ENCODE measurements at places on chromosomes 11 and 22.

- peak; percentile 58 for DNase-seq
Observed at GRCh38 chr11:75174781-75175370, 24.0 kb downstream of the SLCO2B1 start.

GRCh38 chr11:19955660-19956059, 204.6 kb downstream of the DBX1 start:
- no peak for DNase-seq

DNA sequence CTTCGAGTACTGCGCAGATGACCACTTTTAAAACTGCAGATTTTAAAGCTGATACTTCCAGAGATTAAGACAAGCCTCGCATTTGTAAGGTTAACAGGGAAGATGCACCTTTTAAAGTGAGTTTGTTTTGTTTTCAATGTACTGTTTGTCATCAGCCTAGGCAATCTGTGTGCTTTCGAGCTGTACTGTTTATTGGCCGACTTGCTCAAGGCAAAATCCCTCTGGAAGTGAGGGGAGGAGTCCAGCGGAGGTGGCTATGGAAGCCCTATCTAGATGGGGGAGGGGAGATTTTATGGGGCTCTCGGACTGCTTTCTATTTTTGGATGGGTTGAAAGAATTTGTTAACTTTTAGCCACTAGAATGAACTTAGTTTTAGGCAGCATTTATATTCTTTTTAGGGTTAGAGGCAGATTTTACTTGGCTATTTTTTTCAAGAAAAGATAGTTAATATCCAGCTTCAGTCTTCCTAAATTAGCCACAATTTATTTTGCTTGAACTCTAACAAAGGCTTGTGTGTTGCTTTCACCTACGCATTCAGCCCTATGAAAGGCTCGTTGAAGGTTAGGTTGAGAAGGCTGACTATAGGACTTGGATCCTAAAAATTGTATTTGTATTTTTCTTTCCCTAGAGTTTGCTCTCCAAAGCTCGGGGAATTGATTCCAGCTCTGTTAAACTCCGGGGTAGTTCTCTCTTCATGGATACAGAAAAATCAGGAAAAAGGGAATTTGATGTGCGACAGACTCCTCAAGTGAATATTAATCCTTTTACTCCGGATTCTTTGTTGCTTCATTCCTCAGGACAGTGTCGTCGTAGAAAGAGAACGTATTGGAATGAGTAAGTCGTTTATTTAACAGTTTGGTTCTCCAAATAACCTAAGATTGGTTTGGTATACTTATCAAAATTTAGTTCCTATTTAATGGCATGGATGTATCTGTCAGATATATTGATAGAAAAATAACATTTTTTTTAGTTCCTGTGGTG, 2.1 kb downstream of the WEE1 start:
- peak; percentile 32 for DNase-seq

GRCh38 chr11:48032721-48033120, 52.4 kb downstream of the PTPRJ start:
- no peak for DNase-seq

DNA sequence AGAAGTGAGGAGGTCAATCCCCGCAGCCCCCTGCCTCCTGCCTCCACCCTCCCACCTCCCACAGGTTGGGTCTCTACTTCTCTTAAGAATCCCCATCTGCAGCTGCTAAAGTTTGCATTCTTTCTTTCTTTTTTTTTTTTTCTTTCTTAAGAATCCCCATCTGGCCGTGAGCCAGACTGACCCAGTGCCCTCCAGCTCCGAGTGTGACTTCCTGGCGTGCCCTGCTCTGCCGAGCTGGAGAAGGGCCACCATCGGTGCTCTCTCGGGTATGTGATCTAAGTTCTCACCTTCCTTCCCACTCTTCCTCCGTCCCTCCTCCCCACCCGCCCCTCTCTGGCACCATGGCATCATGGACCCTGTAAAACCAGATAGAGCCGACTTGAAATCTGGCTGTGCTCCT, 66.7 kb upstream of the LMO1 start:
- no peak for DNase-seq

- DNase-seq: no peak
Observed at GRCh38 chr11:73551677-73552076, 46.2 kb downstream of the FAM168A start.

- no peak for DNase-seq
Observed at GRCh38 chr11:10440401-10440800, 14.7 kb upstream of the AMPD3 start.

DNA sequence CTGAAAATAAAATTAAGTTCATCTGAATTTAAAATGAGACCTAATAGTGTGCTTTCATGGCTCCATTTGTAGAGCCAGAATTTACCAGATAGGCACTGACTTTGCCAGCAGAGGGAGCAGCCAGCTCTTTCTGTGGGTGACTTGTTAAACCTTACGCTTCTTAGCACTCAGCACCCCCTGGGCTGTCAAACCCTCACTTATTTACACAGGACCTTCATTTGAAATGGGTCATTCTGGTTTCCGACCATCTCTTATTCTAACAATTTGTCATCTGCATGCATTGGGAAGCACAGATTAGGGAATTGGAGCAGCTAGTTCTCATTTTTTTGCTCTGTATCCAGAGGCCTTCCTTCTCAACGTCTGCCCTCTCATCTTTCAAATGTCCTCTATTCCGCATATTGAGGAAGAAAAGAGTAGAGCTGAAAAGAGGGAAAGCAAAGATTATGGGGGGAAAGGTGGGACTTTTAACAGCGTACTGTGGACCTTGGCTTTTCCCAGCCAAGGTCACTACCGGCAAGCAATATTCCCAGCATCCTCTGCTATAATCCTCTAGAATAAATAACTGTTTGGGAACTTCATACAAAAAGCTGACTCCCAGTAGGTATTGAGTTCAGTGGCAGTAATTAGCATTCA, 3.1 kb downstream of the ASRGL1 start:
- DNase-seq: peak; percentile 60

GRCh38 chr22:49349181-49349835, 478.4 kb downstream of the BRD1 start:
- DNase-seq: no peak

DNA sequence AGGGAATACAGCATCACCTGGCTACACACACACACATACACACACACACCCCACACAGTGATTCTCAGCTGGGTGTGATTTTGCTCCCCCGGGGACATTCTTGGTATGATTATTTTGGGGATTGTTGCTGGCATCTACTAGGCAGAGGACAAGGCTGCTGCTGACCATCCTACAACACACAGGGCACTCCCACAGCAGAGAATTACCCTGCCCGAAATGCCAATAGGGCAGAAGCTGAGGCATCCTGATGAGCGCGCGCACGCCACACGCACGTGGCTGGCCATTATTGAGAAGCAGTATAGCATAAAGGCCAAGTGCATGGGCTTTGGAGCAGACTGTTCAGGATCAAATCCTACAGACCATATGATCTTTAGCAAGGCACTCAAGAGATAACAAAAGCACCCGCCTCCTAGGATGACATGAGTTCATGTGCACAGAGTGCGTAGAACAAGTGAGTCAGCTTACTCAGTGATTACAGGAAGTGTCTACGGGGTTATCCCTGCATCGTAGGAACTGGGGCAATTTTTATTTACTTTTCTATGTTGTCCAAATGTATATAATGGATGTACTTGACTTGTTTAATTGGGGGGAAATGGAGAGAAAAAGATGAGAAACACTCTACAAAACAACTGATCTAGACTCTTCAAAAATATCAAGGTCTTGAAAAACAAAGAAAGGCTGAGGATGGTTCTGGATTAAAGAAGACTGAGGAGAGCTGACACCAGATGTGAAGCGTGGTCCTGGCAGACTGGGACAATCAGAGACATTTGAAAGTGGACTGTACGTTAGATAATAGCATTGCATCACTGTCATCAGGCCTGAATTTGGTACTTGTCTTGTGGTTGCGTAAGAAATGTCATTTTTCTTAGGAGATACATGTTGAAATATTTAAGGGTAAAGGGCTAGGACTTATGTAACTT, 7.2 kb upstream of the EHD1 start:
- peak; percentile 44 for DNase-seq

Data from CD4-positive, alpha-beta T cell treated with Interleukin-1 beta for 1 hour (primary cell).